ENCODE measurements at places on chromosomes 7 and 10.

- no peak for DNase-seq
These were observed at the start of gene KIAA1217 for GRCh38 chr10:24208661-24209431. Gene KIAA1217, plus strand, starts transcription at chr10:24209138. Its CDS starts 56 bp downstream, at chr10:24209194.

DNA sequence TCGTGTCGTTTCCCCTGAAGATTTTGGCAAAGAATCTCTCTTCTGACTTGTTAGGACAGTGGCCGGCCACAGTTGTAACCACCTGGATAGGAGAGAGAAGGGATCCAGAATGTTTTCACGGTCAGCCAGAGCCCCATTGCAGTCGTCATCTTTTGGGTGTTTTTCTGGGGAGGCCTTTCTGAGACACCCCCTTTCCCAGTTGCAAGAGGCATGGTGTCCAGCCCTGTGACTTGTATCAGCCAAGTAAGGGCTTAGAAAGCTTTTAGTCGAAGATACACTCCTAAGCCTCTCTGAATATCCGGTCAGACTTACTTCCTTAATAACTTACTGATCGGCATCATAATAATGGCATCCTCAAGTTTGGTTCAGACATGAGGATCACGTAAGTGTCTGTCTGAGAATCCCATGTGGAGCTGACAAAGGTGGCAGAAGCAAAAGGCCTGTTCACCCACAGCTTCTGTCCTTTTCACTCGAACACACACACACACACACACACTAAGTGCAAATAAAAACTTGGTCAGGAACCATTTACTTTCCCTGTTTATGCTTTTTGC, 435.7 kb upstream of the GALNT17 start:
- no peak for DNase-seq

DNA sequence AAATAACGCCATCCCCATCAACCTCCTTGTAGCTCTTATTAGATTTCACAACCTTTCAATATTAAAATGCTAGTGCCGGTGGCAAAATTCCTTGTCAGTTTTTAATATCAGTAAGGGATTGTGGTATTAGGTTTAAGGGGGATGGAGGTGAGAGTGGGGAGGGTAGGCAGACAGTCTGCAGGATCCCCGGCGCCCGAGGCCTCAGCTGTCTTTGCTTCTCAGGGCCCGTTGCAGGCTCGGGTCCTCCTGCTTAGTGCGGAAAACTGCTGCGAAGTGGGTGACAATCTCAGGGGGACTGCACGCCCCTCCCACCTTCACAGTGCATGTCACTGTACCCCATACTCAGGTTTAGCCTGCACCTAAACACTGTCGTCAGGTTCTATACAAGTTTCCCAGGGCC, 274.3 kb upstream of the PODXL start:
- DNase-seq = no peak

GRCh38 chr7:116577320-116577871, 52.6 kb downstream of the CAV1 start:
- no peak for DNase-seq

DNA sequence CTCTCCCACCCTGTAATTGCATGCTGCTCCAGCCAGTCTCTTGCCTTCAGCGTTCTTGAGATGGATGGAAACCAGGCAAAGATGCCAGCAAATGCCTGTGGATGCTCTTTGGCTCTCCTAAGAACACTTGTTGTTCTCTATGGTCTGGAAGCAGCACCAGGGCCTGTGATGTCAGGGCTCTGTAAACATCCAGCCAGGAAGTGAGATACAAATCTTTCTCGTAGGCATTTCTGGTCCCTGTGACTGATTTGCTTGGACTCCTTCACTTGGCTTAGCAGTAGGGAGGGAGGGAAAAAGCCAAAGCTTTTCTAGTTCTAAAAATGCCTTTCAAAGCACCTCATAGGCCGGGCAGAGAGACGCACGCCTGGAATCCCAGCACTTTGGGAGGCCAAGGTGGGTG, 201.3 kb downstream of the REEP3 start:
- no peak for DNase-seq

- no peak for DNase-seq
These were observed 53.7 kb downstream of the GOLGA7B start for GRCh38 chr10:97903128-97904017.

DNA sequence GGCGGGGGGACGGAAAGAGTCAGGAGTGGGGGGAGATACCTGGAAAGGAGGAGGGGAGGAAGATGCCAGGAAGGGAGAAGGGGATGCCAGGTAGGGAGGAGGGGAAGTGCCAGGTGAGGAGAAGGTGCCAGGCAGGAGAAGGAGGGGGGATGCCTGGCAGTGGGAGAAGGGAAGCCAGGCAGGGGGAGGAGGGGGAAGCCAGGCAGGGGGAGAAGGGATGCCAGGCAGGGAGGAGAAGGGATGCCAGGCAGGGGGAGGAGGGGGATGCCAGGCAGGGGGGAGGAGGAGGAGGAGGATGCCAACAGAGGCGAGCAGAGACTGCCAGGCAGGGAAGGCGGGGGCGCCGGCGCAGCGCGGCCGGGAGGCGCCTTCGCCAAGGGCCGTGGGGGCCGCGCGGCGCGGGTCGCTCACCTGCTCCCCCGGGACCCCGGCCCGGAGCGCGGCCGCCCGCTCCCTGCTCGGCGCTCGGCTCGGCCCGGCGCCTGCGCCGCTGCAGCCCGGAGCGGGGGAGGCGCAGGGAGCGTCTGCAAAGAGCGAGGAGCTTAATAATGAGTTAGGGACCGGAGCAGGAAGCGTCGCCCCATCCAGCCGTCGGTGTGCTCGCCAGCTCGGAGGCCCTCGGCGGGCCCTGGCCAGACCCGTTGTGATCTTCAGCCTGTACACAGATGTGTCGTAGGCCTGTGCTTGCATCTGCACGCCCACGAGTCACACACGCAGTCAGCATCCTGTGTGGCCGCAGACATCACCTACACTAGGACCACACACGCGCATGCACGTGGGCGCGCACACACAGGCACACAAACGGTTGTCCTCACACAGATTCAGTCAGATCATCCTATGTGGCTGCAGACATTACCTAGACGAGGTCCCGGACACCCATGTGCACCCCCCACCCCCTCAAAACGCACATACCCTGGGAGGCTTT, 28.4 kb upstream of the SMARCD3 start:
- peak; percentile 73 for DNase-seq

DNA sequence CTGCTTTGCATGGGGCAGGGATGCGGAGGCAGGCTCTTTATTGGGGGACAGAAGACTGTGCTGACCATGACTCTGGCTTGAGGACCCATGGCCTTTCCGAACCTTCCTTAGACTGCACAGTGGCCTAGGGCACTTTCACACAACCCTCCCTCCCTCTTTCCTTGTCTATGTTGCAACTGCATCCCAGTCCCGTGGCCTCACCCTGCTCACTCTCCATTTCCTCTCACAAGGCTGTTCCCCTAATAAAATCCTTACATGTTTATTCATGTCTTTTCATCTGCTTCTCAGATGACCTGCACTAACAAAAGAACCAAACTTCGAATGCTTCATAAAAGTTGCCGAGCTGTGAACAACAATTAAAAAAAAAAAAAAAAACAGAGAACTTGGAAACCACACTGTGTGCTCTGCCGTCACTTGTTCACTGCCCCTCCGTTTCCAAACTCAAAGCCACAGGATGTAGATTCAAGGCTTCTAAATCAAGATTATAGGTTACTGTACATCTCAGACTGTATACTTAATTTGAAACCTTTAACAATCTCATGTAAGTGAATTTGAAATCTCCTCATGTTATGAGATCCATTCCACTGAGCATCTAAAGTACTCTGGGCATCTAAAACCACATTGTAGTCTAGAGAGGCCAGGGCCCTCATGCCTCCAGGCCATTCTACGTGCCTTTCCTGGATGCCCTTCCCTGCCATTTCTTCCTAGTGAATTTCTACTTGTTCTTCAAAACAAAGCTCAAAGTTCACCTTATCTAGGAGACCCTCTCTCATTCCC, 265.9 kb downstream of the SNX13 start:
- no peak for DNase-seq

DNA sequence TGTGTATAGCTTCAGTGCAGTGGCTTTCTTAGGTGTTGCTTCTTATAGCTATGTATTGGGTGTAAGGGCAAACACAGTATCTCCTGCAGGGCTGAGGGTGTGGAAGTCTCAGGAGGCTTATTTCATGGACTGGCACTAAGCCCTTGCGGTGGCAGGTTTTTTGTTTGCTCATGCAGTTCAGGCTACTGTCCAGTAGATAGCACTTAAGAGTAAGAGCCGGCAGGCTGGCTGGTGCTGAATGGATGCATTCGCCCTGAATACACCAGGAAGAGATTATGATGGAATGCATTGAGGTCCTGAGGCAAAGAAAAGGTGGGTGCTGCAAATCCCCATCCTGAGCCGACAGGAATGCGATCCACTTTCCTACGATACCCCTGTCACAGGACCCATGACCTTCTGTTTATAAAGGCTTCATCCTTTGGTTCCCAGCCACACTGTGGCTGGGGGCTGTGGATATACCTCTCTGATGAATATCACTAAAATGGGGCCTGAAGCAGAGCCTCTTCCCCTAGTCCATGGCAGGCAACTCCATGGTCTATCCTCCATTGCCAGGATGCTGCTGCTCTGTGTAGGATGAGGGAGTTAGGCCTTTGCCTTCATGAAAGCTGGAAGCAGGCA, 44.9 kb downstream of the ANXA8 start:
- no peak for DNase-seq

DNA sequence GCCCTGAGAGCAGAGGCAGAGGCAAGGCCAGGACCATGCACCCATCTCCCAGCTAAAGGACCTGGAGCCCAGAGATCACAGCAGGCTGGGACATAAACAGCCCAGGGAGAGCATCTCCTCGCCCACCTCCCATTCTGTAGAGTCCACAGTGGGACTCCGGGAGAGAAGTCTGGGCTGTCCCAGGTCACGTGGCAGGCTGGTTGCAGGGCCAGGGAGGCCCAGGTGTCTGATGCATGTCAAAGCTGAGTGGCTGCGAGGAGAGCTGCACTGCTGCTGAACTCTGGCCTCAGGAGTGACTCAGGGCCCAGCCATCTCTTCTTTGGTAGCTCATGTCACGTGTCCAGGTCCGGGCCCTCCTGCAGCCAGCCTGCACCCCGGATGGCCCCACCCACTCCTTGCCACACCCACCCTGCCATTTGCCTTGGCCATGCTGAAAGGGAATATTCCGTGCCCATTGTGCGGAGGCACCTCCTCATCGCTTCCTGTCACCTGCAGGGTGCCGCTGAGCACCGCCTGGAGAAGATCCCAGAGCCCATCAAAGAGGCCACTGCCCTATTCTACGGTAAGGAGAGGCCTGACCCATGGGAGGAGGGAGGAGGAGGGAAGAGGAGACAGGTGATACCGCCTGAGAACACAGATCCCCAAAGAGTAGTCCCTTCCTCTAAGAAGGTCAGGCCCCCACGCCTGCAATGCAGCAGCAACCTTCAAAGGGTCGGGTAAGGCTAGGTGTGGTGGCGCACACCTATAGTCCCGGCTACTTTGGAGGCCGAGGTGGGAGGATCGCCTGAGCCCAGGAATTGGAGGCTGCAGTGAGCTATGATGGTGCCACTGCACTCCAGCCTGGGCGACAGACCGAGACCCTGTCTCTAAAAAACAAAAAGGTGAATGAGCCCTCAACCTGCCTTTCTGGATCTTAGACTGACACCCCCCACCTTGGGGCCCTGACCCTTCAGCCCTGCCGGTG, 12.6 kb upstream of the SH2B2 start:
- no peak for DNase-seq

DNA sequence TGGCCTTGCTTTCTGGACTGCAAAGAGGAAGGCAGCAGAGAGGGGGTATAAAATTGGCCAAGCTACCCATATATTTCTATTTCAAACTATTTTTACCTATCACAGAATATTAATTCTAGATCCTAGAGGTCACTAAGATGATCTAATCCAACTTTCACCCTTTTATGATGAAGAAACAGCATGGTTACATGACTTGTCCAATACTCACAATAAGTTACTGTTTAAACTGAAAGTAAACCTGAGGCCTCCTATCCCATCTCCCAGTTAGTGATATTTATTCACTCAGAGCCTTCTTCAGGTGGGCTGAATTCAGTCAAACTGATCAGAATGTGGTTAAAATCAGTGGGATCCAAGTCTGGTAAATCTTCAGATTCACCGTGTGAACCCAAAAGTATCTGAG, 1345.1 kb downstream of the XPNPEP1 start:
- no peak for DNase-seq

GRCh38 chr7:76509931-76510877, at the start of gene UPK3B:
Gene UPK3B, plus strand, starts transcription at chr7:76510552. Its CDS starts 101 bp downstream, at chr7:76510653.
- no peak for DNase-seq

DNA sequence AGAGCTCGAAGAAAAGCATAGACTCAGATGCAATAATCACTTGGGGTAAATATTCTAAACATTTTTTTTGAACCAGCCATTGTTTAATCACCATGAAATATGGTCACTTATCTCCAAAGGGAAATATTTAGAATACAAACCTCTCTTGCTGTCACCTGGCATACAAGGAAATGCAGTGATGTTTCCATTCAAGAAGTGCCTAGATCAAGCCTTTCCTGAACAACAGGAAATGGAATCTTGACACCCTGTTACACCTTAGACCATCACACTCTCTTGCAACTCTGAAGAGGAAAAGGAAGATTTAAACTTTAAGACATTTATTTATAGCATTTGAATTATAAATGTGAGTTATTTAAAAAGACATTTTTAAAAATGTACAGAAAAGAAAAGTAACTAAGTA, 263.0 kb upstream of the BMPER start:
- DNase-seq = no peak

DNA sequence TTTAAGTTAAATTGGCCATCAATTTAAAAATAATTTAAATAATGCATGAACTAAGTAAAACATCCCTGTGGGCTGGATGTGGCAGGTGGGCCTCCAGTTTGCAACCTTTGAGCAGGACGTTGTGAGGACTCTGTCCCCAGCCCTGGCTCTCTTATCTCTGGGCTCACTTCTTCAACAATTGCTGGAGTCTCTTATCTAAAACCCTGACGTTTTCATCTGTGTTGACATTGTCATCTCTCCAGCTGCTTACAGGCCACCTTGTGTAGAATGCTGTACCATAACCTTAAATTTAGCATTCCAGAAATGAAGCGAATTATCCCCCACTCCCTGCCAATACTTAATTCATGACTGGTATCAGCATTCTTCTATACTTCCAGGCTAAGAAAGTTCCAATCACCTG, 3.2 kb upstream of the KIF5B start:
- DNase-seq = no peak

DNA sequence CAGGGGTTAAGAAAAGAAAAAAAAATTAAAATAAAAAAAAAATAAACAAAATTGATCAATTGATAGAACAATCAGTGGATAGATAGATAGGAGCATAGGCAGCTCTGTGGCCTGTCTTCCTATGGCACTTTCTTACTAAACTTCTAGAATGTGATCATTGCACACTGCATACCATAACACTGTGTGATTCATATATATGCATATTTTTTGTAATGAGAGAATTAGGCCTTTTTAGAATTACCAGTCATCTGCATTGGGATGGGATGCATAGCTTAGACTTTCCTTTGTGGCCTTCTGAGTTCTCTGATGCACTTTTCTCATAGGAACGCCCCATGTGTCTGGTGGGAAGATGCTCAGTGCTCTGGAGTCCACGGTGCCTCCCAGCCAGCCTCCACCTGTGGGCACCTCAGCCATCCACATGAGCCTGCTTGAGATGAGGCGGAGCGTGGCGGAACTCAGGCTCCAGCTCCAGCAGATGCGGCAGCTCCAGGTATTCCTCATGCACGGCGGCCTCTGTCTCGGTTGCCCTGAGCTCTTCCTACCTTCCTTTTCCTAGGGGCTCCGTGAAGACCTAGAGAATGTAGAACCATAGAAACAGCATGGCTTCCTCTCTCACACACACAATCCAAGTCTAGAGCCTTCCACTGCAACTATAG, 222.5 kb downstream of the ARHGAP21 start:
- DNase-seq = no peak
